ENCODE measurements at places on chromosomes 12 and 14.

GRCh38 chr14:100622708-100623485 lies 35.7 kb upstream of the BEGAIN start:
- no peak for DNase-seq

GRCh38 chr14:24249230-24250021 lies 7.0 kb upstream of the TINF2 start:
- no peak for DNase-seq

DNA sequence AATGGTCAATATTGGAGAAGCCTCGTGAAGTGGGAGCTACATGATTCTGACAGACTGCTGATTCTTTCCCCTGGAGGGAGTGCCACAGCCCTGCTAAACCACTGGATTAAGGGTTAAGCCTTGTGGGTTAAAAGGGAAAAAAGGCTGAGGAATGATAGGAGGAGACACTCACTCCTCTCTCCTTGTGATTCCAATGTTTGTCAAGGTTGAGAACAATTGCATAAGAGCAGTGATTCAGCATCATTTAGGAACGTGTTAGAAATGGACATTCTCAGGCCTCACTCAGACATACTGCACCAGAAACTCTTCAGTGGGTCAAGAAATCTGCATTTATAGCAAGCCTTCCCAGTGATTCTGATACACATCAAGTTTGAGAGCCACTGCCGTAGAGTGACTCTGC lies 87.8 kb upstream of the GZMB start:
- no peak for DNase-seq

DNA sequence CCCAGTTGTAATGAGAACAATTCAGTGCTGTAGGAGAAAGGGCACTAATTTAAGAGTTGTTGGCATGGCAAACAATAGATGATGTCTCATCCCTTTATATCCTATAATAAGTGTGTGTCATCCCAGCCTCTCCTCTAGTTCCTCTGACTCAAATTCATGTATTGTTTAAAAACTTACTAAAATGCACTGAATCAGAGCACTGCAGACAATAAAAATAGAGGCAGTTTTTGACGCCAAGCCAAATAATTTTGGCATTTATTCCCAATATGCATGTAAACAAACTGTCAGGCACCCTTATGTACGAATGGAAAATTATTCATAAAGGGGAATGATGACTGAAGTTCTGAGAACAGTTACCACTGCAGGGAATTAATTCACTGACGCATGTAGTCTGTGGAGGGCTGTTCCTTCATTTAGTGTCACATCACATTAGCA lies 57.9 kb upstream of the TMX1 start:
- DNase-seq, result no peak

DNA sequence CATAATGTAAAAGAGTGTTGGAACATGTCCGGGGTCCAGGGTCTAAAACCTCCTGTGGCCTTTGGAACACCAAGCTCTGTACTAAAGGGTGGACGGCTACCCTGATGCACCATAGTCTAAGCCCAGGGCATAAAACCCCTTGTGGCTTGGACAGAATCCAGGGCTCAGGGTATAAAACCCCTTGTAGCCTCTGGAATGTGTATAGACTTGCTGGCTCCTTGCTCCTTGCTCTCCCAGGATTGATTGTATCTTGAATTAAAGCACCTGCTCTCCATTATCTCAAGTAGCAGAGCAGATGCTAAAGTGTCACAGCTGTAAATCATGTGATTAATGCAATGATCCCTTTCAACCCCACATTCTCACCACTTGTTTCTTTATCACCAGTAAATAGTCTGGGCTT lies 556.5 kb downstream of the LRFN5 start:
- DNase-seq, result no peak

DNA sequence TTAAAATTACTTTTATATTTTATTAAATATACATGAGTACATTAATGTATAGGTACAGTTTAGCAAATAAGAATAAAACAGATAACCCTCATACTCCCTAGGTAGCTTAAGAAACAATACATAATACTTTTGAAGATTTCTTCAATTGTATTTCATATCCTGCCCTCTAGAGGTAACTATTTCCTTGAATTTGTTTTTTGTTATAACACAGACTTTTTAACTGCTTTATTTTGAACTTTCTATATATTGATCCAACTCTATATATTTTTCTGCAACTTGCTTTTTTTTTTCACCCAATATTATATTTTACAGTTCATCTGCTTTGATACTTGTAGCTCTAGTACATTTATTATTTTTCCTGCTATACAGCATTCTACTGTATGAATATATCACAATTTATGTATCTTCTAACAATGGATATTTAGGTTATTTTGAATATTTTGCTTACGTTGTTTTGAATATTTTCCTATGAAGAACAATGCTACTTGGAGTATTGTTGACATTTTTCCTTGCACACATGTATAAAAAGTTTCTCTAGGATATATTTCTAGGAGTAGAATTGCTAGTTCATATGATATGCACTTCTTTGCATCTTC lies 72.8 kb upstream of the ABCD2 start:
- DNase-seq, result no peak

GRCh38 chr12:18146363-18146762 lies 56.4 kb upstream of the RERGL start:
- DNase-seq, result no peak

DNA sequence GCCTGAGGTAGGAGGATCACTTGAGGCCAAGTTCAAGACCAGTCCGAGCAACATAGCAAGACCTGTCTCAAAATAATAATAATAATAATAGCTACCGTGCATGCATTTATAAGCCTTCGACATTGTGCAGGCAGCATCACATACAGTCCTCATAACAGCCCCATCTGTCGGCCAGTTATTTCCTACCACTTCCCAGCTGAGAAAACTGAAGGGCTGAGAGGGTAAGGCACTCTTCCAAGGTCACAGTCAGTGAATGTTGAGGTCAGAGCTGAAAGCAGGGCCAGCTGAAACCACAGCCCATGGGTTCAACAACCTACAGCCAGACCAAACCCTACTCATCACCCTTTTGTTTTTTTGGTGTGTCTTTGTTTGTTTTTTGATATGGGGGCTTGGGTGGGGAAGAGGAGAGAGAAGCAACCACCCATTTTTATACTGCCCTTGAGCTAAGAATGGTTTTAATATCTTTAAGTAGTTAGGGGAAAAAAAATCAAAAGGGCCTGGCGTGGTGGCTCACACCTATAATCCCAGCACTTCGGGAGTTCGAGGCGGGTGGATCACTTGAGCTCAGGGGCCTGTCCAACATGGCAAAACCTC lies 16.8 kb upstream of the ITPK1 start:
- DNase-seq, result no peak

DNA sequence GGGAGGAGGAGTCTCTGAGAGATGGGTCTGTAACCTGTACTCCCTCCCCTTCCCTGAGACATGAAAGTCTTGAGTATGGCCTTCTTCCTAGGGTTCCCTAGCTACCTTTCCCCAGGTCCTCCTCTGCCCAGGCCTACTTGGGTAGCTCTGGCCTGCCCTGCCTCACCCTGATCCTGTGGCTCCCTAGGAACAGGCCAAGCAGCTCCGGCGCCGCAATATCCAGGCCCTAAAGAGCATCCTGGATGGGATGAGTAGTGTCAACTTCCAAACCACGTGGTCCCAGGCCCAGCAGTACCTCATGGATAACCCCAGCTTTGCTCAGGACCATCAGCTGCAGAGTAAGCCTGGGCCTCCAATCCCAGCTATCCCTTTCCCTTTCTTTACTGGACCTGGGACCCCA lies 12.3 kb downstream of the PRPF40B start:
- no peak for DNase-seq

- no peak for DNase-seq
Measured at GRCh38 chr12:32098112-32098511, 8.5 kb upstream of the BICD1 start.

GRCh38 chr14:56224229-56224628 lies 106.0 kb downstream of the PELI2 start:
- no peak for DNase-seq

- DNase-seq, result no peak
Measured at GRCh38 chr12:126772171-126772864, 1494.7 kb upstream of the TMEM132C start.

GRCh38 chr14:100328495-100329163 lies 5.5 kb downstream of the SLC25A47 start:
- no peak for DNase-seq

DNA sequence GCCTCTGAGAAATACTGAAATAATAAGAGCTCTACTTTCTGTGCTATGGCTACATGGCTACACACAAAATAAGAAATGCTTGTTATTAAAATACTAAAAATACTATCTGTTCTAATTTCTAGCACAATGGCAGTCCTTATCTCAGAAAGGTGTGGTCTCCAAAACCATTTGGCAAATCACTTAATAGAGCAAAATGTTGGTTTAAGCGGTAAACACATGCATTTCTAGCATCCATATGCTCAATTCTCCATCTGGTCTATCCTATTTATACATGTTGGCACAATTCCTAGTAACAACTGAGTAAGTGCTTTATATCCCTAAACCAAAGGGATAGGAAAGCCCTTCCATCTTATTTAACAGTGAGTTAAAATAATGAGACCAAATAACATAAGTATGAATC lies 107.0 kb downstream of the PAPLN start:
- DNase-seq, result no peak

DNA sequence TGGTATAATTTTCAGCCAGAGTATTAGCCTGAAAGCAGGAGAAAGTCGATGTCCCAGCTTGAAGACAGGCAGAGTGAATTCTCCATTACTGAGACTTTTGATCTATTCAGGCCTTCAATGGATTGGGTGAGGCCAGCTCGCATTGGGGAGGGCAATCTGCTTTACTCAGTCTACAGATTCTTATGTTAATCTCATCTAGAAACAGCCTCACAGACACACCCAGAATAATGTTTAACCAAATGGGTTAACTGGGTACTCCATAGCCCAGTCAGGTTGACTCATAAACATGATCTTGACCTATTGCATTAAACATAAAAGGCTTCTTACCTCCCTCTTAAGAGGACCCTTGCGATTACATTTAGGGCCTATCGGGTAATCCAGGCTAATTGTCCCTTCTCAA lies 118.0 kb downstream of the KTN1 start:
- DNase-seq, result no peak

- DNase-seq, result no peak
Measured at GRCh38 chr12:109203480-109203879, 87.1 kb downstream of the ACACB start.

DNA sequence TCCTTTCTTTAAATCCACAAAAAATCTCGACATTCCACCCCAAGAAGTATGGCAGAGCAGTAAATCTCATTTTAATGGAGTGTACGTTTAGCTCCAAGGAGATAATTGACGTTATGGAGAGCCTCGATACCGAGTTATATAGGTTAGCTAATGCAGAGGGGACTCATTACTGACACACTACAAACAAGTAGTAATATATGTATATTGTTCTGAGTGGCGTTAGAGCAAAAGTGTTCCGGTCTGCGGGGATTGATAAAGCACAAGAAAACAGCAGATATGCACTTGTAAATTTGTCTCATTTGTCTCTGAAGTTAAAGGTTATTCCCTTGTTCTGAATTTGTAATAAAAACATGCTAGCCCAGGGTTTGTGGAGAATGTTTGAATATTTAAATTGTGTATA lies 84.1 kb downstream of the BCL11B start:
- DNase-seq, result no peak

- no peak for DNase-seq
Measured at GRCh38 chr12:90484094-90484493, 470.9 kb downstream of the CCER1 start.

GRCh38 chr12:47377414-47378221 lies 297.9 kb upstream of the AMIGO2 start:
- no peak for DNase-seq

DNA sequence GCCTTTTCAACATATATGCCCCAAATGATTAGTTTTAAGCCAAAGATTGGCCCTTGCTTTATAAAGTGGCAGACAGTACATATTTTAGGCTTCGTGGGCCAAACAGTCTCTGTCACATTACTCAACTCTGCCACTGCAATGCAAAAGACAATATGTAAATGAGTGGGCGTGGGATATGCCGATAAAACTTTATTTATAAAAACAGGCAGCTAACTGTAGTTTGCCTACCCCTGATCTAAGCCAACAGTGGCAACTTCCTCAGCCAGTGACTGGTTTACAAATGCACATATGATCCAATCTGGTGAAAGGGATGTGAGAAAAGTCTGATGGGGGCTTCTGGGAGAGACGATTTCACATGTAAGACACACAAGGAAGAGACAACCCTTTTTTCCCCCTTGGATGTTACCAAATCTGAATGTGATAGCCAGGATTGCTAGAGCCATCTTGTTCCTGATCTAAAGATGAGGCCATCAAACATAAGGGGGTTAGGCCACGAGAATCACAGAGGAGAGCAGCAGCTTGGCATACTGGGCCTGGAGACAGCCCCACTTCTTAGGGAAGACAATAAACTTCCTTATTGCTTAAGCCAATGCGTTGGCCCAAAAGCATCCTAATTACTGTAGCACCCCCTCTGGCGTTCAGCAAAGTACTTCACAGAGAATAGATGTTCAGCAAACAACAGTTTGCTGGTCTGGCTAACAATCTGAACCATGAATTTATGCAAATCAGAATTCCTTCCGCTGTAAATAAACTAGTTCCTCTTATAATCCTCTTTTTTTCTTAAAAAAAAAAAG lies 75.2 kb upstream of the TMCC3 start:
- no peak for DNase-seq

GRCh38 chr12:77349689-77350370 lies 284.5 kb upstream of the E2F7 start:
- DNase-seq, result no peak

- no peak for DNase-seq
Measured at GRCh38 chr12:132622437-132623071, 4.0 kb downstream of the P2RX2 start.

GRCh38 chr12:57844709-57845477 lies 1.6 kb downstream of the CTDSP2 start:
- no peak for DNase-seq

DNA sequence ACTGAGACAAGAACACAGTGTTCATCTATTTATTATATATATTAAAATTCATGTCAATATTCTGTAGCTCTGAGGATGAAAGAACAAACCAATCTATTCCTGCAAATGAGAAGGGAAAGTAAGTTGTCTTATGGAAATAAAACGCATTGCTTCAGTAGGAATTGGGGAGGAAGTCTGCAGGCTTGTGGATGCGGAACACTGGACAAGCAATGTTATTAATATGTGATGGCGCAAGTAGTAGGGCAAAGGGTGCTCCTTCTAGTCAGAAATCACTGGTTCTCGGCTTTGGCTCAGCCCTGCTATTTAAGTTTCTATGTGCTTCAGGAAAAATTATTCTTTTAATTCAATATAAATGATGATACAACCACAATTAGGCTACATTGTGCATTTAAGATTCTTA lies 28.8 kb upstream of the RAP1B start:
- no peak for DNase-seq

GRCh38 chr12:50442178-50442908 lies 41.7 kb downstream of the LARP4 start:
- no peak for DNase-seq

GRCh38 chr12:54370171-54370730 lies 6.0 kb upstream of the GPR84 start:
- no peak for DNase-seq

DNA sequence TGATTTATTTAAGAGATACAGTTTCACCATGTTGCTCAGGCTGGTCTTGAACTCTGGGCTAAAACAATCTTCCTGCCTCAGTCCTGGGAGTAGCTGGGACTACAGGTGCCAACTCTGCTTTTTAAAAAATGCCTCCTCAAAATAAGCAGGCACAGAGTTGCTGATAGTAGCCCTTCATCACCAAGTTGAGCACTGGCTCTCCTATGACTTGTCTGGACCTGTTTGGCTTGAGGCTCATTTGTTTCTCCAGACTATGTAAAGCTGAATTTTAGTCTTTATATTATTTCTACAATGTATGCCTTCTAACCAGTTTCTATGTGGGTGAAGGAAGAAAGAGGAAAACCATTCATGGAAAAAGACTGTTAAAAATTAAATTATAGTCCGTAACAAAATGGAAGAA lies 39.5 kb upstream of the RAD51AP1 start:
- DNase-seq, result no peak

- DNase-seq, result no peak
Measured at GRCh38 chr12:121099779-121100178, 32.9 kb upstream of the P2RX7 start.
